ENCODE measurements at places on chromosomes 1 and 21. TPM values are rescaled to one million over a fixed set of nuclear protein-coding genes. Genes with fewer than 3 reads are reported as not detected.

DNA sequence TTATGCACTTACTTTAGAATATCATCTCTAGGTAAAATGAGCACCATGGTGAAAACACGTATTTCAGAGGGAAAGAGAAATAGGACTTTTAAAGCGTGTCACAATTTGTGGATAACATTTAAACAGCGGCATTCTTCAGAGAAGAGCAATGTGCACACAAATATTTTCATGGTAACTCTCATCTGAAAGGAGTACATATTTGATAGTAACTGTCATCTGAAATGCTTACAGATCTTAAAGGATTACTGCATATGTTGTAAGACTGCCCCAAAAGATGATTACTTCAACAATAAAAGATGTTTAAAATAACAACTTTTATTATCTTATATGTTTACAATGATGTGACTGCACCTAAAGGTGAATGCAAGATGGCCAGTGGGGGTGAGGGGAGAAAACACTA is 408.8 kb downstream of the PLA2G4A start:
- no peak overlapping the region for H3K4me3 ChIP-seq
- no peak overlapping the region for H3K27ac ChIP-seq
- H3K4me1 ChIP-seq, result no peaks in the 10 kb centered on the region
- H3K36me3 ChIP-seq, result no peaks in the 10 kb centered on the region
- H3K27me3 ChIP-seq, result no peaks in the 10 kb centered on the region
- DNase-seq, result no peak

DNA sequence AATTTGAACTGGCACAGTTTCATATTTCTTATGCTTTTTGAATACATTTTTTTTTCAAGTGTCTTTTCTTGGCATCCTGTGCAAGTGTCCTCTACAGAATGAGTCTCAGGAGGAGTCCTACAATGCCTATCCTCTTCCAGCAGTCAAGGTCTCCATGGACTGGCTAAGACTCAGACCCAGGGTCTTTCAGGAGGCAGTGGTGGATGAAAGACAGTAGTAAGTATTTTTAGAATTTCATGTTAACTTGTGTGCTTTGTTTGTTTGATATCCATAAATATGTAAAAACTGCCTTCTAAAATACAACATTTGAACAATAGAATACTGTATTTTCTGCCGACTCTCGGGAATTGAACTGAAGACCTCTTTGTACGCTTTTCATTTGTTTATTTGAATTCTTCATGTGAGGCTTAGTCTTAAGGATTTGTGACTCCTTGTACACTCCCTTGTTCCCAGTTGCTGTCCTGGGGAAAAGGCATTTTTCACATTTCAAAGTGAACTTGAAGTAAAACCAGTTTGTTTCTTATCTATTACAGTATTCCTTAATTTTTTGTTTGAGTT is 56.6 kb downstream of the NCF2 start:
- peaks cover 81% of the 10 kb centered on the region for H3K36me3 ChIP-seq
- no peaks in the 10 kb centered on the region for H3K27me3 ChIP-seq
- no peak for DNase-seq
- no peak overlapping the region for H3K4me3 ChIP-seq
- H3K27ac ChIP-seq, result no peak overlapping the region
- no peaks in the 10 kb centered on the region for H3K4me1 ChIP-seq

DNA sequence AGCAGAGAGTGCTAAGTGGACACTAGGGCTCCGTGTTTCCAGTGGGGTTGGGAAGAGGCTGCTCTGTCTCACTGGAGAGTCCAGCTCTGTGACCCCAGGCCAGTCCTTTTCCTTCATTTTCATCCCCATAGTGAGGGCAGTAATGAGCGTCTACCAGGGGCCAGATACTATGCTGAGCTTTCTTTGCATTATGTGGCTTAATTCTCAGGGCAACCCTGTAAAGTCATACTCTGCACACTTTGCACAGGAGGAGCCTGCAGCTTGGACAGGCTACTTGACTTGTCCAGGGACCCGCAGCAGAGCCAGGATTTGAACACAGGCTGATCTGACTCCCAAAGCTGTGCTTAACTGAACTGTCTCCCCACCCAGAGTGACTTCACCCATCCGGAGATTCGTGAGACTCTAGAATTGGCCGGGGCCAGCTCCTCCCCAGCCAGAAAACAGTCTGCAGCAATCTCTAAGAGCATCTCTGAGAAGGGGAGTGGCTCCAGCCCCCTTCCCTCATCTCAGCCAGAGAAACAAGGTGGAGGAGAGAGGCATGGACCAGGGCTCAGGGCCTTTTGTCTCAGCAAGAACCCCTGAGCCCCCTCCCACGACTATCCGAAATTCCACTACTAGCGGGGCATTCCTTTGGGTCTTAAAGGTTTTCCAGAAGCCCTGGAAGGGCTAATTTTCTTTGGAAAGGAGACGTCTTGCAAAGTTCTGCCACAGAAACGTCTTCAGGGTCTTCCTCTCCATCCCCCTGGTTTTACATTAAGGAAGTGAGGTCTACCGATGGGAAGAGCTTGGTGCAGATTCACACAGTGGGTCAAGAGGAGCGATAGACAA is 866 bp upstream of the FNDC5 start:
- H3K4me3 ChIP-seq, result peak overlapping the region; percentile 42
- H3K36me3 ChIP-seq, result no peaks in the 10 kb centered on the region
- peak overlapping the region; percentile 20 for H3K27ac ChIP-seq
- no peak for DNase-seq
- no peaks in the 10 kb centered on the region for H3K4me1 ChIP-seq

GRCh38 chr1:54850069-54850730 is 36.8 kb downstream of the DHCR24 start:
- H3K36me3 ChIP-seq, result no peaks in the 10 kb centered on the region
- DNase-seq, result no peak
- no peak overlapping the region for H3K4me3 ChIP-seq
- no peaks in the 10 kb centered on the region for H3K4me1 ChIP-seq

- peak; percentile 89 for DNase-seq
- peaks cover 36% of the 10 kb centered on the region for H3K4me1 ChIP-seq
- H3K27me3 ChIP-seq, result no peaks in the 10 kb centered on the region
- H3K36me3 ChIP-seq, result no peaks in the 10 kb centered on the region
These were observed 923 bp upstream of the IFNGR2 start for GRCh38 chr21:33402001-33402979.

Gene FBXO44
- 19.6 TPM for total RNA-seq

Gene TMCO4
- total RNA-seq, result 24.2 TPM

Gene GDAP2
- 19.6 TPM for total RNA-seq

Gene B4GALT3
- 19.3 TPM for total RNA-seq

Gene HES3
- not detected for total RNA-seq
